NCI-H460 (cell line): ENCODE measurements at places on chromosomes 3 and 15.

GRCh38 chr15:96160269-96160668, 170.2 kb upstream of the NR2F2 start:
- DNase-seq: no peak

GRCh38 chr3:31114929-31115283, 220.4 kb upstream of the GADL1 start:
- no peak for DNase-seq

DNA sequence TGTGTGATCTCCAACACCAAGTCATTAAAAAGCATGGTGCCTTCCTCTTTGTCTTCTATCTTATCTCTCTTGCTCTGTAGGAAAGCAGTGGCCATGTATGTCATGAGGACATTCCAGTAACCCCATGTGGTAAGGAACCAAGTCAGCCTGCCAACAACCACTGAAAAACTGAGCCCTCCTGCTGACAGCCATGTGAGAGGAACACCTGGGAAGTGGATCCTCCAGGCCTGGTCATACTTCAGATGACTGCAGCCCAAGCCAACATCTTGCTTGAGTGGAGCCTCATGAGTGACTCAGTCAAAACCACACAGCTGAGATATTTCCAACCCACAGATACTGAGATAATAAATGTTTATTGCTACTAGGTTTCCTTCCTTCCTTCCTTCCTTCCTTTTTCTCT, 597.3 kb downstream of the ZIC1 start:
- no peak for DNase-seq

DNA sequence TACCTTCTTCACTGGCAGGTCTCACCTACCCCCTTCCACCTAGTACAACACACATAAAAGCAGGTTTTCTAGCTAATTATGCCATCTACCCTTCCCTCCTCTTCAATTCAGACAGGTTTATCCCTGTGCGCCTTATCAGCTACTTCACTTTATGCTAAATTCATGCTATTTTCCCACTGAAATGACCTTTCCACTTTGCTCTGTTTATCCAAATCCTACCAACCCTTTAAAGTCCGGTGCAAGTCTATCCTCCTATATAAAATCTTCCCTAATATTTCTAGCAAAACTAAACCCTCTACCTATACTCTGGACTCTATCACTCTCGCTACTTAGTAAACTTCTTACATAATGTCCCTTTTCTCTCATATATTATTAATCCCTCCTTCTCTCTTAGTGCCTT, 6.0 kb downstream of the USF3 start:
- DNase-seq: no peak

DNA sequence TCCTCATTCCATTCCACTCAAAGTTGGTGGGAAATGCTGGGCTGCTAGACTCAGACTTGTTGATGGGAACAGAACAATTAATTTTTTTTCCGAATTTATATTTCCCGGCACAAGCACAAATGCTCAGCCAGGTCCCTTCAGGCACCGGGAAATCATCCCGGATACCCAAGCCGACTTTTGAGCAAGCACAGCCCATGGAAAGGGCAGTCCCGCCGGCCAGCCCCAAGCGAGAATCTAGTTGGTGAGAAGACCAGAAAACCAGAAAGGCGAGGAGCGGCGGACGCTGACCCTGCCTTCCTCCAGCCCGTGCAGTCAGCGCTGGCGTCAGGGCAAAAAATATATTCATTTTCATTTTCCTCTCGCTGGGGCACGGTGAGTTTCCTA, 763 bp upstream of the ZIC4 start:
- no peak for DNase-seq

DNA sequence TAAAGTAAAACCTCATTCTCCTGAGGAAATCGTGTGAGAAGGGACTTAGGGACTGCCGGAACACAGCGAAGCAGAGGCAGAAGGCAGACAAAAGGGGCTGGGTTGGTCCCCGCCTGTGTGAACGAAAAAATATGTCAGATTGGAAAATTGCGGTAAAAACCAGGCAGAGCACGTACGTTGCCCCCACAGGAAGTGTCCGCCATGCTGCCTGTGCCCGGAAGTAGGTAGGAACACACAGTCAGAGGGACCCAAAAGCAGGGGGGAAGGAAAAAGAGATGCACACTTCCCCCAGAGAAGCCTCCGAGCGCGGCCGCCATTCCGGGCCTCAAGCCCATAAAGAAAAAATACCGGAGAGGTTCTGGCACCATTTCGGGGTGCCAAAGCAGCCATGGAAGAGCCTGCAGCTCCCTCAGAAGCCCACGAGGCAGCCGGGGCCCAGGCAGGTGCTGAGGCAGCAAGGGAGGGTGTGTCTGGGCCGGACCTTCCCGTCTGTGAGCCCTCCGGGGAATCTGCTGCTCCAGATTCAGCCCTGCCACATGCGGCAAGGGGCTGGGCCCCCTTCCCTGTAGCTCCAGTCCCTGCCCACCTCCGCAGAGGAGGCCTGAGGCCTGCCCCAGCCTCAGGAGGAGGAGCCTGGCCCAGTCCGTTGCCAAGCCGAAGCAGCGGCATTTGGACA, at the start of gene MKRN3:
MKRN3 (plus strand) TSS at position 280 of the 676 bp plus-strand sequence; CDS start at position 389, 109 bp downstream.
- no peak for DNase-seq

DNA sequence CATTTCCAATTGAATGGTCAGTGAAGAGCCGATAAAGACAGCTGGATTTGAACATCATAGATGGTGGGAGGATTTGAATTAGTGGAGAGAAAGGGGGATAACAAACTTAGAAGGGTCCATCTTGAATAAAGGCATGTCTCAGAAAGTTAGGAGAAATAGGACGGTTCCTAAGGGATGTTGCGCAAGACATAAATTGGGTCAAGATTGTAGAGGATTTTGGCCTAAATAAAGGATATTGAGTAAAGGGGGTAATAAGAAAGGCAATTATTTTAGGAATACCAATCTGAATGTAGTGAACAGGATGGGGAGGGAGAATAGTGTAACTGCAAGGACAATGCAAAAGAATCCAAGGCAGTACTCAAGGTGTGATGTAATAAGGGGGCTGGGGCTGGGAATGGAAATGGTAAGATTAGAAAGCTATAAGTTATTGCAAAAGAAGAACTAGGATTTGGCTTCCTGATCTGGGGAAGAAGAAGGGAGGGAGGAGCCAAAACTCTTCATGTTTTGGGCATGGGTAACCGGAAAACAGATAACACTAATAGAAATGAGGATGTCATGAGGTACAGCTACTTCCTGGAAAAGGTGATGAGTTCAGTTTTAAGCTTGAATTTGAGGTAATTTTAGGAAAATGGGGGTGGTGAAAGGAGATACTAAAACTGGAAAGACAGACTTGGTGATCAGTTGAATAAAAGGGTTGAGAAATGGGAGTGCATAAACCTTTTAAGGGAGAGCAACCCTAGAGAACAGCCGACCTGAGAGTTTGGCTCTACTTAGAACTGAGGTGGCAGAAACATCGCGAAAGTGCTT, 17.3 kb upstream of the TRPC1 start:
- no peak for DNase-seq

DNA sequence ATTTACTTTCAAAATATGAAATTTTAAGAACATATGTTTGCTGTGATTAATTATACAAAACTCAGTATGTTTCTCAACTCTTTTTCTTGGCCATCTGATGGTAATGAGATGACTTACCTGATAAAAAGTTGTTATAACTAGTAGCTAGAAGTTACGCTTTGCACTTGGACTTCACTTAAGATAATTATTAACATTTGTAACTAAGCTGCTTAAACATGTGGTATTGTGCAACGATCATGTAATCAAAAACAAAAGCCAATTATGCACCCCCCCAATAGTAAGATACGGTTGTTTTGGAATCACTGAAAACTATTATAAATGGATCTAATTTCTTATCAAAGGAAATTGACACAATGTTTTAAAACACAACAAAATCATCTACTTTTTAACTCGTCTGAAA, 342.9 kb downstream of the CNTN3 start:
- DNase-seq: no peak

DNA sequence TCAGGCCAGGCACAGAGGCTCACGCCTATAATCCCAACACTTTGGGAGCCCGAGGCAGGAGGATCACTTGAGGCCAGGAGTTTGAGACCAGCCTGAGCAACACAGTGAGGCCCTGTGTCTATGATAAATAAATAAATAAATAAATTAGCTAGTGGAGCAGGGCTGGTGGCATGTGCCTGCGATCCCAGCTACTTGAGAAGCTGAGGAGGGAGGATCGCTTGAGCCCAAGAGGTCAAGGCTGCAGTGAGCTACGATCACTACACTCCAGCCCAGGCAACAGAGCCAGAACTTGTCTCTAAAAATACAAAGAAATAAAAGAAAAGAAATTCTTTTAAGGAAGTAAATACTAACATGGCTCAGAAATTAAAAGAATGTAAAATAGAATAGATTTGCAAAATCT, 91.8 kb downstream of the LIPC start:
- DNase-seq: no peak

DNA sequence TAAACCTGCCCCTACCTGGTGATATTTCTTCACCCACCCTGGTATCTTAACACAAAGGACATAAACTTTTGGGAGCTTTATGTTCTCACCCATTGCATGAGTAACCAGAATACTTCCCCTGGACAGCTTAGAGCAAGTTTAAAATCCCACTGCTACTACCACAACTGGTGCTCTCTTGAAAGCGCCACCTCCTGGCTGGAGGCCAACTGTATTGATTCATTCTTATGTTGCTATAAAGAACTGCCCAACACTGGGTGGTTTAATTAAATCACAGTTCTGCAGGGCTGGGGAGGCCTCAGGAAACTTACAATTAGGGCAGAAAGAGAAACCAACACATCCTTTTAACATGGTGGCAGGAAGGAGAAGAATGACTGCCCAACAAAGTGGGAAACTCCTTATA, 592.4 kb downstream of the EPHA3 start:
- DNase-seq: no peak

- no peak for DNase-seq
Observed at GRCh38 chr15:85545185-85545584, 164.8 kb downstream of the AKAP13 start.

- DNase-seq: no peak
Observed at GRCh38 chr3:171832989-171833388, 10.2 kb upstream of the TMEM212 start.

DNA sequence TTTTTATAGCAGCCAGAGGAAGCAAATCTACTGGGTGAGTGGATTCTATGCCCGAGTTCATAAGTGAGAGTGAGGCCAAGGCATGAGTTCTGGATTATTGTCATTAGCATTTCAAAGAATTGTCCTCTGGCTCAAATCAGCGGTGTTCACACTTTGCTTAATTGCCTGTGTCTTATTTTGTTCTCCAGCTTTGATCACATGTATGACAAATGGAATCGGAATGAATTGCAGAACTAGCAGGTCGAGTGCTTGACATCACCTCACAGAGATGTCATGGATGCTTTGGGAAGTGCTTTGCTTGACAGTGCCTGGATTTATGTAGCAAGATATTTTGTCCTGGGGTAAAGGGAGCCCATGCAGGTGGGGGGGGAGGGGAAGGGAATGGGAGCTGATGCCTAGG, 68.0 kb downstream of the SH3GL3 start:
- no peak for DNase-seq

- no peak for DNase-seq
Observed at GRCh38 chr15:86935841-86936240, 856.2 kb downstream of the AGBL1 start.

DNA sequence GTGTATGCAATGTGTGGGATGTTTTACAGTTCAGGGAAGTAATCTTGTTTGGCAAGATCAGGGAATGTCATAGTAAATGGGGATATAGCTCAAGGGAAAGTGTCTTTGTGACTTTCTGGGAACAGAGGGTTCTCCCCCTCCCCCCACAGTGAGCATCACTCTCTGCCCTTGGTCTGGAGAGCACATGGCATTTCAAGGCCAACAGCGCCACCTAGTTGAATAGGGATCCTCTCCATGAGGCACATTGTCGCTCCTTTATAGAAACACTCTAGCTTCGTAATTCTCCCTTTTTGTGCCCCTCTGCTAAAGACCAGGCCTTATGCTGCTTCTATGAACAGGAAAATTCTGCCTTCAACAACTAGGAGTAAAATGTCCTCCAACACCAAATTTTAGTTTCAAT, 37.1 kb upstream of the ARNT2 start:
- peak; percentile 22 for DNase-seq

- no peak for DNase-seq
Observed at GRCh38 chr15:27561816-27562215, 537.3 kb downstream of the OCA2 start.

GRCh38 chr15:51837792-51838251, 8.4 kb downstream of the TMOD3 start:
- no peak for DNase-seq

- DNase-seq: no peak
Observed at GRCh38 chr15:83486363-83486762, 39.2 kb downstream of the SH3GL3 start.

DNA sequence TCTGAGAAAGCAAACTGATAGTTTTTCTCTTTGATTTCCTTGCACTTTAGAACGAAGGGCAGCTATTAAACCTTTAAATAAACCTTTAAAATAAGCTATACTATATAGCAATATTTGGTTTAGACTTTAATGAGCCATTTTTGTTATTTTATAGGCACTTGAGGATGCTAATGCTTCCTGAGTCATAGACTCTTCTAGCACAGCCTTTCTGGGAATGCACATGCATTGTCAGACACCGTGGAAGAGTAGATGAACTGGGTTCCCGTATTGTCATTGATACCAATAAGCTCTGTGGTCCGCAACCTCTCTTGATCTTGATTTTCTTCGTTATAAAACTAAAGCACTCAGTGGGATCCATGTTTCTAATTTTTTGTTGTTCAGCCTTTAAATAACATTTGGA, 27.6 kb downstream of the CERS3 start:
- DNase-seq: no peak

DNA sequence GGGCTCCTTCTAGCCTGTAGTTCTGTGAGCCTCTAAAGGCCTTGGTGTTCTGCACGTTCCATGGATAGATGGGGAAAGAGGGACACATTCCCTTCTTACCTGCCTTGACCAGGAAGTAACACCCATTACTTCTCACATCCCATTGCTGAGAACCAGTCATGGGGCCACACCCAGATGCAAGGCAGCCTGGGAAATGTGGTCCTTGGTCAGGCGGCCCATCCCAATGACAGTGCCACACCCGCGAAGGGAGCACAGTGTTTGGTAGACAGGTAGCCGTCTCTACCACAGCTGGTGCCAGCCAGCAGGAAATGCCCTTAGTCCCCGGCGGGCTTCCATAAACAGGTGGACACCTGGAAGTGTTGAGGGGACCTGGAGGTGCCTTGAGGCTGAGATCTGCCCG, 23.2 kb upstream of the LCTL start:
- no peak for DNase-seq
